ENCODE measurements at places on chromosomes 3 and 15.

DNA sequence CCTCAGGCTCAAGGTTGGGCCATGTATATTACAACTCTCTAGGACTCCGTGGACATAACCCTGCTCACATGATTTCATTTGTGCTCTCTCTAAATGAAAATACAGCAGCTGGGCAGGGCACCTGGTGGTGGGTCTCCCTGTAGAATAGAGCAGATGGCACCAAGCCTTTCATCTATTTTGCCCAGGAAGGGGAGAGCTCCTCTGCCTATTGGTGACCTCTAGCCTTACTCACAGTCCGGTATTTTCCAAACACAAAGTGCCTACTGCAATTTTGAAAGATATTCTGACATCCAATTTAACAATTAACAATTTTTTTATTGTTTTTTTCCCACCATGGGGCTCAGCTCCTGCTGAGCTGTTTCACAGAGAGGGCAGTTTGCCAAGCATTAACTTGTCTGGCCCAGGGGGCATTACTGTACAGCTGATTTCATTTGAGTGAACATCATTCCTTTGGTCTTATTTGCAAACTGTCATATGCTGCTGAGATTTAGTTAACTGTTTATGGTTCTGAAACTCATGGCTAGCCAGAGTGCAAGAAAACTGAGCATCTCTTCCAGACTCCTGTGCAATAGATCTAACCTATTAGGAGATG lies 474.0 kb downstream of the EPHB1 start:
- DNase-seq: no peak

DNA sequence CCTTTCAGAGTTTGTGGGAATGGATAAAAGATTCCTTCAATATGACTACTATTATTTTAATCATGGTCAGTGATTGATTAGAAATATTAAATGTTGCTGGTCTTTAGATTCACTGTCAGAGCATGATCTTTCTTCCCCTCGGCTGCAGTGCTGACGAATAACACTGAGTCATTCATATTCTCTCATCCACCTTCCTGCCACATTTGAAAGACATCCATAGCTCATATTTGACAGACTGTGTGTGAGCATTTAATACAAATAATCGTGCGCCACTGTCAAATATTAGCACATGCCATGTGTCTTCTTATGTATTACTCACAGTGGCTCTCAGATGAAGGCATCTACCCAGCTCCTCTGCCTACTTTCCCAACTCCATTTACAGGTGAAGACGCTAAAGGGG lies 476.5 kb upstream of the TPRG1 start:
- no peak for DNase-seq

DNA sequence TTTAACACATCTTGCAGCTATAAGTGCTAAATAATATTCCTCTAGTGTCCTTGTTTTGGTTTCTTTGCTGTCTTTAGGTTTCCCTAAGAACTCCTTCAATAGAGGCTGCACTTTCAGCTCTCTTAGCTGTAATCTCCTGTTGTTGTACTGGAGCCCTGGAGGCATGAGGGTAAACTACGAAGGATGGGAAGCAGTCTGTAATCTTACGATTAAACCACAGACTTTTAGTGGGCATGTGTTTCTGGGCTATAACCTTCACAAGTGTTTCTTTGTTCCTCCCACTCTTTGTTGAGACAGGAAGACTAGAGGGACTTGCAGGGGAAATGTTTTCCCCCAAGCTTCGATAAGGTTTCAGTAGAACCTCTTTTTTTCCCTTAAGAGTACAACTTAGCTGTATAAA lies 1058.1 kb downstream of the NSUN3 start:
- DNase-seq: no peak

GRCh38 chr15:43525131-43525530 lies 7.7 kb downstream of the MAP1A start:
- DNase-seq: no peak

DNA sequence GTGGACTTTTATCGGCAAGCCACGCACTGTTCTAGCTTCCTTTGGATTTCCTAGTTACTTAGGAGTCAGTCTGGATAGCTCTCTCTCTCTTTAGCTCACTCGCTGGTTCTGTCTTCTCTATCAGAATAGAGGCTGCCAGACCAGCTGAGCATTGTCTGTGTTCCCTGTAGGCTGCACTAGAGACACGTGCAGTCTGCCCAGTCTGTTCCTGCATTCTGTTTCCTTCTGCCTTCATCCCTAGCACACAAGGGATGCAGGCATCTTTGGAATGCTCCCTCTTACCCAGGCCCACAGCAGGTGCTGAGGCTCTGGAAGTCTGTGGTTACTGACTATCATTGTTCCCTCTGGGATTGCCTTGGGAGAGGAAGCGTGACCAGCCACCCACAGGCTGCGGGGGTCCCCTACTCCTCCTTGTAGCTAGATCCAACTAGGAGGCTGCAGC lies 322.8 kb downstream of the ZNF621 start:
- DNase-seq: peak; percentile 68

- no peak for DNase-seq
These were observed 28.4 kb downstream of the OXSM start for GRCh38 chr3:25818335-25818734.

DNA sequence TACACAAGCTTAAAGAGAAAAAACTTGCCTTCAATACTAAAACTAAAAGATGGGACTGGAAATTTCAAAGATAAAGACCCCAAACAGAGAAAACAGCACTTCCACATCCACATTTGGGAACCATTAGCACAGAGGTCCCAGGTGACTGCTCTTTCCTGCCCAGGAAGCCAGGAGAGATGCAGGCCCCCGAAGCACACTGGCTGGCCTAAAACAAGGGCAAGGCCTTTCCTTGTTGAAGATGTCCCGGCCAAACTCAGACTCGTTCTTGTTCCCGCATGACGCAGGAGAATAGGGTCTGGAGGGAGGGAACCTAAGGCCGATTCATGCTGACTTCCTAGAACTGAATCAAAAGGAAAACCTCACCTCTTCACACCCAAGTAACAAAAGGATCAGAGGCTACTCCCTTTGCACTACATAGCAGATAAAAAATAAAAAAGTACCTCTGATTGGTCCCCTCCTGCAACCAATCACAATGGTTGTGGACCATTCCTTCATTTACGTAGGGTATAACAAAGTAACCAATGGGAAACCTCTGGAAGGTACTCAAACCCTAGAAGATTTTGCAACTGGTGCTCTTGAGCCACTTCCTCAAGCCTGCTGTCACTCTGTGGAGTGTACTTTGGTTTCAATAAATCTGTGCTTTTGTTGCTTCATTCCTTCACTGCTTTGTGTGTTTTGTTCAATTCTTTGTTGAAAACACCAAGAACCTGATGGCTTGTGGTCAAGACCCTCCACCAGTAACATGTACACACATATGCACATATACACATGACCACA lies 48.7 kb downstream of the EFCAB12 start:
- no peak for DNase-seq

- no peak for DNase-seq
These were observed 74.0 kb downstream of the AKAP13 start for GRCh38 chr15:85454403-85454802.

GRCh38 chr3:139578783-139579182 lies 39.2 kb upstream of the RBP1 start:
- DNase-seq: no peak

DNA sequence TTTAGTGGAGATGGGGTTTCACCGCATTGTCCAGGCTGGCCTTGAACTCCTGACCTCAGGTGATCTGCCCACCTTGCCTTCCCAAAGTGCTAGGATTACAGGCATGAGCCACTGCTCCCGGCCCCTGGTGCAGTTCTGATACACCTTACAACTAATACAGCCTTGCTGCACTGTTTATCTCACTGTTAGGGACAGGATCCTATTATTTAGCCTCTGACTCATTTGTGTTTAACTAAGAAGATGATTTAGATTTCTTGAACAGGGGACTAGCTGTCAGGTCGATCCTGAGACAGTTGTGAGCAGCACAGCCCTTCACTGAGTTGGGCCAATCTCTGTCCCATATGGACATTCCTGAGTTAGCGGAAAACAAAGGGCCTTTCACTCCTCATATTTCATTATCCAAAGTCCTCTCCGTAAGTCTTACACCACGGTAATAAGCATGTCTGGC lies 19.2 kb downstream of the GYG1 start:
- DNase-seq: no peak

- DNase-seq: no peak
These were observed 19.8 kb downstream of the ST3GAL6 start for GRCh38 chr3:98782824-98783500.

- DNase-seq: no peak
These were observed 20.7 kb downstream of the SLCO3A1 start for GRCh38 chr15:91874171-91874570.

DNA sequence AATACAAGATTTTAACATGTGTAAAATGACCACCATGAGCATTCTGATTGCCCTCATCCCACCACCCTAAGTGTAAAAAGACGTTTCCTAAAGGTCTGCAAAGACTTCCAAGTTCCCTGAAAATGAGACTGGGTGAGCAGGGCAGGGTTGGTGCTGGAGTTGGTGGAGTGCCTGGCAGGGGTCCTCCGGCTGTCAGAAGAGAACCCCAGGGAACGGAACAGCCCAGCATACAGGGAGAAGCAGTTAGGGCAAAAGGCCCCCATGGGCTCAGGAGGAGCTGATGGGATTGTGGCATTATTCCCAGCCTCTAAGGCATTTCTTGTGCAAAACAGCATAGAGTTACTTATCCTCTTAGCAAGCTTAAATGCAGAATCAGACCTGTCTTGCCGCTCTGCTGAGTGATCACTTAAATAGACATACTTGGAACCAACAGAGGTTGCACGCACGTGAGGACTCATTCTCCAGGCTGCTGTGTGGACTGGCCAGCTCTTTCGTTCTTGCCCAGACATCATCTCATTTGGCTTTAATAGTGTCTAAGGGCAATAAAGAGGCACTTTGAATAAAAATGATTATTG lies 36.0 kb downstream of the XYLB start:
- DNase-seq: no peak

- DNase-seq: no peak
These were observed 1.3 kb upstream of the LYSMD4 start for GRCh38 chr15:99734575-99734974.

DNA sequence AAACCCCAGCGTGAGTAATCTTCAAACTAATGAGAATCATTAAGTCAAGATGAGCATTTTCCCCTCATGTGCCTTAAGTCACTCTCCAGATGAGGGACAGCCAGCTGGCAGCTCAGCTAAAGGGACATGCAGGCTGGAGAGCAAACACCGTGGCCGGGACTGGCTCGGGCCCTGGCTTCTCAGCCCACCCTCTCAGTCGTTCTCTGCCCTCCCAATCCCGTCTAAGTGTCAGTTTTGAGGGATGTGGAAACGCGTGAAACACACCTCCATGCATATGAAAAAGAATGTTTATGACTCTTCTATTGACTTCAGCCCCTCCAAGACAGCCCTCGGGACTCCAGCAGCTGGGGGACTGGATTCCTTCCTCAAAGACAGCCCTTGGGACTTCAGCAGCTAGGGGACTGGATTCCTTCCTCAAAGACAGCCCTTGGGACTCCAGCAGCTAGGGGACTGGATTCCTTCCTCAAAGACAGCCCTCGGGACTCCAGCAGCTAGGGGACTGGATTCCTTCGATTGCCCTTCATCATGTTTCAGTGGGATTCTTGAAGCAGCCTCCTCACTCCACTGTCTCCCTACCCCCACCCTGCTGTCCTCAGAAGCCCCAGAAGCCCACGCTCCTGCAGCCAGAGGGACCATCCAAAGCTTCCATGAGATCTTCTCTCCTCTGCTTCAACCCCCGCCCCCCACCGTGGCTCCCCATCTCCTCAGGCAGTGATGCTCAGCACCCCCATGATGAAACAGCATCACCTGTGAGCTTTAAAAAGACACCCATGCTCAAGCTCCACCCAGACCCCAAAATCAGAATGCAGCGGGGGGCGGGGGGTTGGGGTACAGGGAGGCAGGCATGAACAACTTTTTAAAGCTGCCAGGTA lies 228.9 kb downstream of the XXYLT1 start:
- DNase-seq: no peak

DNA sequence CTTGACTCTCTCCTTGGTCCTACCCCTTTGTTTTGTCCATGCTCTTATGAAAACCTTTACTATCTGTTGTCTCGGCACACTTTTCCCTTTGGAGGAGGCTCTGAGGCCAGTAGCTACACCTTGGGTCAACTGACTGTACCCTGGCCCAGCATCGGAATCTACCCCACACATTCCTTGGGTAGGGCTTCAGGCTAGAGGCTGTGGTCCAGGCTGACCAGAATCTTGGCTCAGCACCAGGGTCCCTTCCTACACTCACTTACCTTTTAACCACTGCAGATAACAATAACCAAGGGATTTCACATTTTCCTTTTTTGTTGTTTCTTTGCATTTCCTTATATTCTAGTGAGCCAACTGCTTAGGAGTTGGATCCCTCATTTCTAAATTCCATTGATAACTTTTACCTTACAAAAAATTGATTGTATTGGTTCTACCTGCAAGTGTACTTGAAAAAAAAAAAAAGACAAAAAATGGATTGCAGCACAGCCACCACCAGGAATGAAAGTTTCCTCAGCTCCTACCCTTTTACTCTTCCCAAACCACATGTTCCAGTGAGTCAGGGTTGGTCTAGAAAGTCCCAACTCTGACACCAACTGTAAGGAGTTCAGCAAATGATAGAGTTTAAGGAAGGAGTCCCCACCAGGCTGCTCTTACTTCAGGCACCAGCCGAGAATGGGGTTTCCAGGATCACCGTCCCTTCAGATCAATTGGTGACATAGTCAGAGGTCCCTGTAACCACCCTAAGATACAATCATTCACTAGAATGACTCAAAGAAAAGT lies 95.6 kb downstream of the FBLN2 start:
- DNase-seq: no peak

DNA sequence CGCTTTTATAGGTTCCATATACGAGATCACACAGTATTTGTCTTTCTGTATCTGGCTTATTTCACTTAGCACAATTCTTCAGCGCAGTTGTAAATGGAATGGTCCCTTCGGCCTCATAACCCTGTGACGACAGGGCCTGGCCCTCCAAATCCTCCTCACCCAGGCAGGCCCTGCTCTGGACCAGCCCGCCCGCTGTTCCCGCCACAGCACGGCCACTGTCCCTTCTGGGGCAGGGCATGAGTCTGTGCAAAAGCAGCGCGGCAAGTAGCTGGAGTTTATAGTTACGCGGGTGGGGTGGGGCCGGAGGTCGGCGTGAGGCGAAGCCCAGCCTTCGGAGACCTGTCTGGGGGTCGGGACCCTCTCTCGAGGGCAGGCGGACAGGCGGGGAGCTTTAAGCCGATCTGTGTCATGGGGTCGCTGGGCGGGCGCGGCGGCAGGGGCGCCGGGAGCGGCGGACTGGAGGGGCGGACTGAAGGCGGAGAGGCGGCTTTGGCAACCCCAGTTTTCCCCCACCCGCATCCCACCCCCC lies 543 bp downstream of the ARPIN start:
- DNase-seq: peak; percentile 34

DNA sequence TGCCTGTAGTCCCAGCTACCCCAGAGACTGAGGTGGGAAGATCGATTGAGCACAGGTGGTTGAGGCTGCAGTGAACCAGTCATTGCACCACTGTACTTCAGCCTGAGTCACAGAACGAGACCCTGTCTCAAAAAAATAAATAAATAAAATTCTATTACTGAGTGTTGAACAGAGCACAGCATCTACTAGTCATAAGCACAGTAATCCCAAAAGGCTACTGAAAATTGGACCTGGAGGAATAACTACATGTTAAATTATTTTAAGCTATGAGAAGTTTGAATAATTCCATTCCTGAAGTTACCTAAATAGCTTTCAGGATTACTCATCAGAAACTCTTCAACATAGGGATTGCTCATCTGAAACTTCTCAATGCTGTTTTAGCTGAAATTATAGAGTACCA lies 43.4 kb downstream of the ARMC8 start:
- DNase-seq: peak; percentile 70

GRCh38 chr3:19103510-19103909 lies 44.8 kb upstream of the KCNH8 start:
- DNase-seq: no peak

GRCh38 chr15:86676002-86676401 lies 596.3 kb downstream of the AGBL1 start:
- no peak for DNase-seq

- peak; percentile 36 for DNase-seq
These were observed 269.1 kb downstream of the SCAPER start for GRCh38 chr15:76636059-76636458.
